ENCODE measurements at places on chromosomes 11 and 22. TPM values are rescaled to one million over a fixed set of nuclear protein-coding genes. Genes with fewer than 3 reads are reported as not detected.

The CNTN5 gene
- total RNA-seq = 0.16 TPM

The TUB gene
- total RNA-seq = 19.4 TPM

The OR4C16 gene
- total RNA-seq = not detected

The TKFC gene
- 16.1 TPM for total RNA-seq

The WNT11 gene
- total RNA-seq = 7.5 TPM

The TBX10 gene
- total RNA-seq = 0.44 TPM

The SMTNL1 gene
- total RNA-seq = not detected

All from heart right ventricle (tissue), 16 donors.